GM10248 (cell line): ENCODE measurements at places on chromosomes 16 and 17.

- no peak for DNase-seq
Measured at GRCh38 chr17:77924757-77925336, 33.7 kb upstream of the TNRC6C start.

DNA sequence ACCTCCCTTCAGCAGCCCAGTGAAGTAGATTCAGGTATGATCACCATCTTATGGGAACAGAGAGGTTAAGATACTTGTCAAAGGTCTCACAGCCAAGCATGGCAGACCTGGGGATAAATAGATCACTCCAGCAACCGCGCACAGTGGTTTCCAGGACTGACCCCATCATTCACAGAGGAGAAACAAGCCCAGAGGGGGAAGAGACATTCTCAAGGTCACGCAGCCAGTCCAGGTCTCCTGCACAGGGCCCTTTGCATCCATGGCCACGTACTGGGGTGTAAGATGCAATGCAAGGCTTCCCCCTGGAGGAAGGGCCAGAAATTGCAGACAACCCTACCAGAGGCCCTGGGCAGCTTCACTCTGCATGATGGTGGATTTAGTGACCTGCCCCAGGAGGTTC is 19.9 kb downstream of the TLE7 start:
- DNase-seq: peak; percentile 59

- peak; percentile 84 for DNase-seq
Measured at GRCh38 chr16:49575346-49576172, 202.0 kb downstream of the C16orf78 start.

DNA sequence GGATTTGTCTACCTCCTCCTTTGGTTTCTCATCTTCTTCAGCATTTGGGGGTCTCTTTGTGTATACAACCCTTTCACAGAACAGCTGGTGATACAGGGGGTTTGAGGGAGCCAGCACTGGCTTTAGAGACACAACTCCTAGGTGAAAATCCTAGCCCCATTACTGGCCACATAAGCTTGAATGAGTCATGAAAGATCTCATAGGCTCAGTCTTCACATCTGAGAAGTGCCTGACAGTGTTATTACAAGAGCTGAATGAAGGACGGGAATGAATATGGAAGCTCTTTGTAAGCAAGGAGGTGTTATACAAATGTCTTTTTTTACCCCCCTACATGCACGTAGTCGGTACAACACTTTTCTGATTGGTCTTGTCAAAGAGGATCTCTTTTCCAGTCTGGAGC is 1.7 kb upstream of the B4GALNT2 start:
- peak; percentile 4 for DNase-seq

GRCh38 chr17:63649813-63650212 is 27.6 kb downstream of the MAP3K3 start:
- no peak for DNase-seq

DNA sequence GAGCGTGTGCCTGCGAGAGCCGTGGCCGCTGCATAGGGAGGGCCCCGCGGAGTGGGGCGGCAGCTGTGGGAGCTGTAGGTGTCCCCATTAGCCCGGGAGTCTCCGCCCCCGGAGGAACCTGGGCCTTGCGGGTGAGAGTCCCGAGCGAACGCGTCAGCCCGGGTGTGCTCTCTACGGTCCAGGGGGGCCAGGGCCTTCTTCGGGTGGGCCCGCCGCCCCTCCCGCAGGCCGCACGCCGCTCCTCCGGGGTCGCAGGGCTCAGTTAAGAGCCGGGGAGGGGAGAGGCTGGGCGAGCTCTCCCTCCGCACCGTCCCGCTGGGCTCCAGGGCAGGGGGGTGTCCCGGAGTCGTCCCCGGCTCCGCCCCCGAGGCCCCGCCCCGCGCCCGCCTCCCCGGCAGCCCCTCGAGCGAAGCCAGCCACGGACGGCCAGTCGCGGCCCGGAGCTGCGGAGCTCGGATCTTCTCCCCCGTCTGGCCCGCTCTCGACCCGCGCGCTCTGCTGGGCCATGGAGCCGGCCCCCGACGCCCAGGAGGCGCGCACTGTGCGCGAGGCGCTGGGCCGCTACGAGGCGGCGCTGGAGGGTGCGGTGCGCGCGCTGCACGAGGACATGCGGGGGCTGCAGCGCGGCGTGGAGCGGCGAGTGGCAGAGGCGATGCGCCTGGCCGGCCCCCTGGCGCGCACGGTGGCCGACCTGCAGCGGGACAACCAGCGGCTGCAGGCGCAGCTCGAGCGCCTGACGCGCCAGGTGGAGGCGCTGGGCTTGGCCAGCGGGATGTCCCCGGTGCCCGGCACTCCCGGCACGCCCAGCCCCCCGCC is at the start of gene SMTNL2:
SMTNL2 (plus strand) TSS at position 429 of the 816 bp plus-strand sequence; CDS start at position 506, 77 bp downstream.
- no peak for DNase-seq

DNA sequence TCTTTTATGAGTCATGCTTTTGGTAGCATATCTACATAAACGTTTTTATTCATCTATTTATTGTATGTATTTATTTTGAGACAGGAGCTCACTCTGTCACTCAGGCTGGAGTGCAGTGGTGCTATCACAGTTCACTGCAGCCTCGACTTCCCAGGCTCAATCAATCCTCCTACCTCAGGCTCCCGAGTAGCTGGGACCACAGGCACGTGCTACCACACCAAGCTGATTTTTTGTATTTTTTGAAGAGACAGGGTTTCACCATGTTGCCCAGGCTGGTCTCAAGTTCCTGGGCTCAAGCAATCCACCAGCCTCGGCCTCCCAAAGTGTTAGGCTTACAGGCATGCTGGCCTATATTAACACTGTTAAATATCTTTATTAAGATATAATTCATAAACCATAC is 20.4 kb upstream of the IL4R start:
- no peak for DNase-seq

DNA sequence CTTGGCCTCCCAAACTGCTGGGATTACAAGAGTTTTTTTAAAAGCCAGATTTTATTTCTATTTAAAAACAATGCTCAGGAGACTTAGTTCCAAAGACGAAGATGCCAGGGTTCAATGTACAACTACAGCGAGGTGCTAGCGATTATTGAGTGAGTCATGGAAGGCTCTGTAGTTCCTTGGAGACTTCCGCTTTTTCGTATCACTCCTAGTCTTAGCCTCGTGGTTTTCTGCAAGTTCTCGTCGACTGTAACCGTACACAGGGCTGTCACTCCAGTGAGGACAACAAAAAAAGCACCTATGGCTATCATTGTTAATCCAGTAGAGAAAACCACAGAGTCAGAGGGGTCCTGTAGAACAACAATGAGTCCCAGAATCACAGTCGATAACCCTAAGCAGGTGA is 22.7 kb upstream of the ZC3H7A start:
- DNase-seq: no peak

GRCh38 chr17:80453126-80453997 is 23.0 kb downstream of the NPTX1 start:
- DNase-seq: no peak

GRCh38 chr16:86812363-86812970 is 234.1 kb downstream of the FOXL1 start:
- no peak for DNase-seq

- no peak for DNase-seq
Measured at GRCh38 chr17:15963670-15964110, 18.8 kb downstream of the ADORA2B start.

- no peak for DNase-seq
Measured at GRCh38 chr17:72101526-72101925, 19.3 kb upstream of the SOX9 start.

DNA sequence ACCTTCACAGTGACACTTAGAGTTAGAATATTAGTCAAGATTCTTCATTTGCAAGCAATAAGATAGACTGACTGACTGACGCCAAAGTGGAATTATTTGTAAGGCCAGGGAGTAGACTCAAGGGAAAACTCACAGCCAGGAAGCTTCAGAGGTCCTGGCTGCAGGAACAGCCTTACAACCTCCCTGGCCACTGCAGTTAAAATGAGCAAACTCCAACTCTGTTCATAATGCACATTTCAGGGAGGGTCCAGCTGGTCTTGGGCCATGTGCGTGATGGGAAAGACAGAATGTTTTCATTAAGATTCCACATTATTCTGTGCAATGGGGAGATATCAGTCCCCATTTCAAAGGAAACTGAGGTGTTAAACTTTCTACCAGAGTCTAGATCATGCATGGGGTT is 9.9 kb downstream of the CAPNS2 start:
- no peak for DNase-seq

DNA sequence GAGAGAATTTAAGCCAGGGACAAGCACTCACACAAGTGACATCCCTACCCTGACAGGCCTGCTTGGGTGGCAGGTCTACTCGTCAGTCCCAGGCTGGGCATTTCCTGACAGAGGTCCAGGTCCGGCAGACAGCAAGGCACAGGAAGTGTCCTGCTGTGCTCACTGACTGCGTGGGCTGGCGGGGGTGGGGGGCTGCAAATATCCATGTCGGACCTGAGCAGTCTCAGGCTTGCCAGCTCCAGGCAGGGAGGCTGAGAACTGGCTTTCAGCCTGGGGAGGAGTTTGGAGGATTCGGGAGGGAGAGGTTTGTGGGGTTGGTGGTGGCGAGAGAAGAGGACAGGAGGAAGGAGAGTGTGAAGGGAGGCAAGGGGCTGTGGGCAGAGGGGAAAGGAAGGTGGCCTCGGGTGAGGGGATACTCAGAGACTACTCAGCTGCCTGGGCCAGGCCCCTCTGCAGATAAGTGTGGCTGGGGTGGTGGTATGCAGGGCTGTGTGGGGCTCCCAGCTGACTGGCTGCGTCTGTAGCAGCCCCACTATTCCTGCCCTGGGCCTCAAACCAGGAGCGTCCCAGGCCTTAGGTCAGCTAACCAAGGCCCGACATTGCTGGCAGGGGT is 7.8 kb downstream of the HIC1 start:
- DNase-seq: no peak

DNA sequence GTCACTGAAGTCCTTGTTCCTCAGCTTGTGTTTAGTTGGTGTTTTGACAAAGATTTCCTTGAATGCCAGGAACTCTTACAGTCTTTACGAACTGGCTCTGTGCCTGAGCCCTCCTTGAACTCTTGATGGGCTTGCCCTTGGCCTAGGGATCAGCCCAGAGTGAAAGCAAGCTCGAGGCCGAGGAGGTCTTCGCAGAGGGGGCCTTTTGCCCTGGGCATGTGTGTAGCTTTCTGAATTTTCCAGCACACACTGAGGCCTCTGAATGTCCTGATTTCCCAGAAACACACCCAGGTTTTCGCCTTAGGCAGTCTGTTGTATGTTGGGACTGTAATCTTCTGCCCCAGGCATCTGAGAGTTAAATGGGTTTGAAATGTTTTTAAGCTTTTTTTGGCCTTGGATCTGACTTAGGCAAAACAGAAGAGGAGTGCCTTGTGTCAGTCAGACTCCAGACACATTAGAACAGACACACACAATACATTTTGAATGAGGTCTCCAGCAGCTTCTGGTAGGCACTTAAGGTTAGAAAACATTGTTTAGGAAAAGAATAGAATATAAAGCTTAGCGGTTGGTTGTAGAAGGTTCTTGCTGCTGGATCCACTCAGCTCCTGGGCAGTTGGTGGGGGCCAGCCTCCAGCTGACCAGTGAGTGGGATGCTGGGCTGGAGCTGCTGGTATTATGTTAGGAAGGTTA is 17.1 kb downstream of the FOXK2 start:
- DNase-seq: no peak

DNA sequence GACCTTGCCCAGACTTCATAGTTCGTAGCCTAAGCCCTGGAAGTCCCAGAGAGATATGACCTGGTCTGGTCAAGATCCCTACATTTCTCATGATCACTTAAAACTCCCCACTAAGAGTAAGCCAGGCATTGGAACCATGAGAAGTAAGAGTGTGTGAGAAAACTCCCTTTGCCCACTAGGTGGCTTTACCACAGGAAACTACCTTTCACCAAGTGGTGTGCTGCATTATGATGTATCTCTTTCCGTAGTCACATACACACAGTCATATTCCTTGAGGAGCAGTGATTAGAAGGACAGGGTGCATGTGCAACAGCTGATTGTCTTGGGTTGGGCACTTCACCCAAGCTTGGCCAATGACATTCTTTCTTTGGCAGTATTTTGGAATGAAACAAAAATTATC is 639.3 kb downstream of the KCNJ2 start:
- DNase-seq: no peak

- DNase-seq: no peak
Measured at GRCh38 chr16:75640598-75640997, 6.9 kb downstream of the KARS1 start.

DNA sequence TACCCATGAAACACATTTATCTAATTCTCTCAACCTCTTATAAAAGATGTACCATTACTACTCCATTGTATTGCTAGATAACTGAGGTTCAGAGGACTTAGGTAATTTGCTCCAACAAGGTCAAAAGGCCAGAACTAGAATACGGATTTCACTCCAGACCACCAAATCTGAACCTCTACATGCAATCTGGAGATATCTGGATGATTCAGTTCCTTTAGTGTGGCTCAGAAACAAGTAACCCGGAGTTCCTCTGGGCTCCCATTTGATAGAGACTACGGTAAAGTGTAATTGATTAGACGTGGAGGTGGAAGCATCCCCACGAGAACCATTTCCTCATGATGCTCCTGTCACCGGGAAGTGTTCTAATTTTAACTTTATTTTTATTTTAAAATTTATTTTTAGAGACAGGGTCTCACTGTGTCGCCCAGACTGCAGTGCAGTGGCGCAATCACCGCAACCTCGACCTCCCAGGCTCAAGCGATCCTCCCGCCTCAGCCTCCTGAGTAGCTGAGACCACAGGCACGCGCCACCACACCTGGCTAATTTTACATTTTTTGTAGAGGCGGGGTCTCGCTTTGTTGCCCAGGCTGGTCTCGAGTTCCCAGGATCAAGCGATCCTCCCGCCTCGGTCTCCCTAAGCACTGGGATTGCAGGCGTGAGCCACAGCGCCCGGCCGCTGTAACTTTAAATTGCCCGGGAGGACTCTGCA is 608 bp upstream of the COX10 start:
- no peak for DNase-seq

DNA sequence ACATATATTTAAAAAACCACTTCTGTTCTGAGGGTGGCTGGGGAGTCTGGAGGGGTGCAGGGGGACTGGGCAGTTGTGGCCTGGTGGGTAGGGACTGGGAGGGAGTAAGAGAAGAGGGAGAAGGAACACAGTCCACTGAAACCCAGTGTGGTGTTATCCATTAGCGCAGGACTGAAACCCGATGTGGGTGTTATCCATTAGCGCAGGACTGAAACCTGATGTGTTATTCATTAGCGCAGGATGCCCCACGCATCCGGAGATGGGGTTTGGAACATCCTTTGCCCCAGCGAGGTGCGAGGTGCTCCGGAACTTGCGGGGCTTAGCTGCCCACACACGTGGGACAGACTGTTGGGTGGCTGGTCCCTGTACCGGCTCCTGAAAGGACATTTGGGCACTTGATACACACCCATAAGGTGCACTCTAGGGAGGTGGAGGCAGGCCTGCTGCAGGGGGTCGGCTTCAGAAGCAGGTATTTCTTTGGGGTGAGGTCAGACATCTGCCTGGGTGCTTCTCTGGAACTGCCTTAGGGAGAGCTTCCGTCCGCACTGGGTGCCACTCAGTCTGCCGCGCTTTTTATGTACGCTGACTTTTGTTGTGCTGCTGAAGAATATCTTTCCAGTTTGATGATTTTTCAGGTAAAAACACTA is 20.3 kb upstream of the FASN start:
- no peak for DNase-seq

- DNase-seq: peak; percentile 46
Measured at GRCh38 chr17:59762049-59762823, 54.8 kb downstream of the VMP1 start.

DNA sequence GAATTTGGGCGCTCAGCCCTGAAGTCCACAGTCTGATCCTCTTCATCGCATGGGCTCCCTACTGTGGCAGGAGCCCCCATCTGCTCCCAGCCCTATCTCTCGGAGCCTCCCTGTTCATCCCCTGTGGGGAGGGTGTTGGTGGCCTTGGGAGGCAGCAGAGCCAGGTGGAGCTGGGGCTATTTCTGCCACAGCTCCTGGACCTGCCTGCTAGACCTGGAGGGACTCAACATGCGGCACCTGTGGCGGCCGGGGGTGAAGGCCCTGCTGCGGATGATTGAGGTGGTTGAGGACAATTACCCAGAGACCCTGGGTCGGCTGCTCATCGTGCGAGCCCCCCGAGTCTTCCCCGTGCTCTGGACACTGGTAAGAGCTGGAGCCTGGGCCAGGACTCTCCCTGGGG is 30.5 kb downstream of the NAGPA start:
- no peak for DNase-seq
